Vagina (tissue), 2 donors: ENCODE measurements at places on chromosomes 13 and 19. TPM values are rescaled to one million over a fixed set of nuclear protein-coding genes. Genes with fewer than 3 reads are reported as not detected.

GRCh38 chr19:16088351-16089009, 12.2 kb downstream of the TPM4 start:
- no peak for DNase-seq

CALR3 gene
- not detected for total RNA-seq

GRCh38 chr13:43008596-43008995, 14.8 kb upstream of the DNAJC15 start:
- no peak for DNase-seq

CRTC1 gene
- total RNA-seq = 7.4 TPM

OR4F17 gene
- not detected for total RNA-seq

DNA sequence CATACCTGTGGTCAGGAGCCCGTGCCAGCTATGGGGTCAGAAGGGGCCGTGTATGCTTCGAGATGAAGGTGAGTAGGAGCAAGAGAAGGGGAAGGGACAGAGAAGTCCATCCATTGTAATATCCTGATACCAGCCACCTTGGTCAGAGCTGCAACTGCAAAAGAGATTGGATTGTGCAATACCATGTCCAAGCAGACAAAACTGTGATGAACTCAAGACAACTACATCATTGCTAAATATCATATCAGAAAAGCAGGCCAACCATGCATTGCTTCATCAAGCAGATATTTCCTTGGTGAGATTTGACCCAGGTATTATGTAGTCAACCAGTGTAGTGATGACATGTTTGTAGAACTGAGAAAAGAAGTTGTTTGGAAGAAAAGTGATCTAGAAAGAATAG, 12.1 kb downstream of the HNRNPUL1 start:
- no peak for DNase-seq

DNA sequence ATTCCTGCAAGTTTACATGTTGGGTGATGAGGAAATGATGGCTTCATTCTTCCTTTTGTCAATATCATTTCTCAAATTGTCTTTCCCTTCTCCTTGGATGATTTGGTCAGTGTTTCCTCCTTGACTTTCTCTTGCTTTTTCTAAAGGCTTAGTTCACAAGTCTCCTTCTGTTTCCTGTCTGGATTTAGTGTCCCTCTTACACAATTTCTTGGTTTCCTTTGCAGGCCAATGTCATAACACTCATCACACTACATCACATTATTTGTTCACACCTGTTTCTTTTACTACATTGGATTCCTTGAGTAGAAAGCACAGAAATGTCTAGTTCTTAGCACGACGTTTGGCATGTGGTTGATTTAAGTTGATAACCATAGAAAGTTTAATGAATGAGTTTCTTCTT, 490.7 kb downstream of the TDRD3 start:
- no peak for DNase-seq

SELENOV gene
- not detected for total RNA-seq

- DNase-seq = no peak
Observed at GRCh38 chr13:99514801-99515200, 13.5 kb downstream of the TM9SF2 start.

DNA sequence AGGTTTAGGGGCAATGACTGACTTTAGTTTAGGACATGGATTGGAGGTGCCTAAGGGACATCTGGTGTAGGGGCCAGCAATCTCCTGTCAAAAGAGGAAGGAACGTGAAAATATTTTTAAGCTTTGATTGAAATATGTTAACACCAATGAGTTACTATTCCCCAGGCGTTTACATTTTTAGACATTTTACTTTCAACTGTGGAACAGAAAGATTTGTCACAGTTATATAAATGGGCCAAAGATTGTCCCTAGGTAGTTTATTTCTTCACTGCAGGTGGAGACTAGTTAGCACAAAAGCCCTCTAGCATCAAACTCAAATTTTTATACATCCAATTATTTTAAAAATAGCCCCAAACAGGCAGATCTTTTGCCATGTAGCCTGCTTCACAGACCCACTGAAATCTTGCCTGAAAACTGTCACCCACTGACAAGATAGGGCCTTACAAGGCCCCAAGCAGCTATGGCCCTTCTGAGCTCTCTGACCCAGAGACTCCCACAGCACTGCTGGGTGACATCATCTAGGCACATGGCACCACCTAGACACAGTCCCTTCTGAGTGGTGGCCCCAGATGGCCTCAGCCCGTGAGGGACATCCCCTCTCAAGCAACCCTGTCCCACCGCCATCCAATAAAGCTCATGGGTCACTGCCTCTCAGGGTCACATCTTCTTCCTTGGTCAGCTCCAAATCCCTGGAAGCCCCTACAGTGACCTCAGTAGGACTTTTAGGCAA, 64.8 kb upstream of the DOCK9 start:
- peak; percentile 34 for DNase-seq

DNA sequence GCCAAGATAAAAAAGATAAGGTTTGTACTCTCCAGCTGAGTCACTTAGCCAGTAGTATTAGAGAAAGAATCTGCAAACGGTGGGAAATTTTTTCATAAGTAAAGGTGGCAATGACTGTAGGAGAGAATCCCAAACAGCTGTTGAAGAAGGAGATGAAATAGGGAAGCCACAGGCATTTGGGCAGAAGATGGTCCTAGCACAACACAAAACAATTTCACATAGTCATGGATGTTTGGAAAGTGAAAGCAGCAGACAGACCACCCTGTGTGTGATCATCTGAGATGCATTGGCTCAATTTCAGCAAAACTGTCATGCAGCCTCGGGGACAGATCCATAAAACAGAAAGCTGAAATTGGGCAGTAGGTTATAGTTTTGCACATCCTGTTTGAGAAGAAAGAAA, 2832.4 kb downstream of the PCDH9 start:
- no peak for DNase-seq

DNA sequence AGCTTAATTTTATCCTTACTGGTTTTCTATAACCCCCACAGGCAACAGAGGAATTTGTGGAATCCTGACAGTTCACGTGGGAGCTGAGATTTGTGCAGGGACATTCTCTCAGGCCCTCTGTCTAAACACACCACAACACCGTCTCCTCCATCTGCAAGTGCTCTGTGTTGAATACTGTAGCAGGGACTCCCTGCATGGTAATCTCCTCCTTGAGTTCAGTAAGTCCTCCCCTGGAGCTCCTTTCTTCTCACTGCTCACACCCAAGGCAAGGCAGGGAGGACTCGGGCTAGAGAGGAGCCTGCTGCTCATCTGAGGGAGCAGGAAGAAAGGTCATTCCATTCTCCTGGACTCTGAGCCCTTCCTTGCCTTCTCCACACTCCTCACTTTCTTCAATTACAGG, 348.2 kb downstream of the KCTD12 start:
- no peak for DNase-seq

DNA sequence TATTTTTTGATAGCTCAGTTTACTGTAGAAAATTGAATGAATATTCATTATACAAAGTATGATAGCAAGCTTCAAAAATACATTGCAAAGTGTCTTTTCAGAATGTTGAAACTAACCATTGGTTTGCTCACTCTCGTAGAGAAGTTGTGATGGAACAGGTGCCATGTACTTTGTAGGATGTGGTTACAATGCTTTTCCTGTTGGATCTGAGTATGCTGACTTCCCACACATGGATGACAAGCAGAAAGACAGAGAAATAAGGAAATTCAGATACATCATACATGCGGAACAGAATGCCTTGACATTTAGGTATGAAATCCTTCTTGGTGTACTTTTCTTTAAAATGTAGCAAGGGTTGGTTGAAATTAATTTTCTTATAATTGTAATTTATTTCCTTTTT, 30.5 kb downstream of the CDADC1 start:
- no peak for DNase-seq

GRCh38 chr19:1511318-1512317, 1.2 kb downstream of the ADAMTSL5 start:
- DNase-seq = no peak

SHISA7 gene
- 0.25 TPM for total RNA-seq

- DNase-seq = peak; percentile 37
Observed at GRCh38 chr13:99371956-99372355, 64.8 kb upstream of the GPR183 start.

IRF2BP1 gene
- total RNA-seq = 32.2 TPM

GRCh38 chr13:94658926-94659597, 53.3 kb downstream of the SOX21 start:
- DNase-seq = no peak

DNA sequence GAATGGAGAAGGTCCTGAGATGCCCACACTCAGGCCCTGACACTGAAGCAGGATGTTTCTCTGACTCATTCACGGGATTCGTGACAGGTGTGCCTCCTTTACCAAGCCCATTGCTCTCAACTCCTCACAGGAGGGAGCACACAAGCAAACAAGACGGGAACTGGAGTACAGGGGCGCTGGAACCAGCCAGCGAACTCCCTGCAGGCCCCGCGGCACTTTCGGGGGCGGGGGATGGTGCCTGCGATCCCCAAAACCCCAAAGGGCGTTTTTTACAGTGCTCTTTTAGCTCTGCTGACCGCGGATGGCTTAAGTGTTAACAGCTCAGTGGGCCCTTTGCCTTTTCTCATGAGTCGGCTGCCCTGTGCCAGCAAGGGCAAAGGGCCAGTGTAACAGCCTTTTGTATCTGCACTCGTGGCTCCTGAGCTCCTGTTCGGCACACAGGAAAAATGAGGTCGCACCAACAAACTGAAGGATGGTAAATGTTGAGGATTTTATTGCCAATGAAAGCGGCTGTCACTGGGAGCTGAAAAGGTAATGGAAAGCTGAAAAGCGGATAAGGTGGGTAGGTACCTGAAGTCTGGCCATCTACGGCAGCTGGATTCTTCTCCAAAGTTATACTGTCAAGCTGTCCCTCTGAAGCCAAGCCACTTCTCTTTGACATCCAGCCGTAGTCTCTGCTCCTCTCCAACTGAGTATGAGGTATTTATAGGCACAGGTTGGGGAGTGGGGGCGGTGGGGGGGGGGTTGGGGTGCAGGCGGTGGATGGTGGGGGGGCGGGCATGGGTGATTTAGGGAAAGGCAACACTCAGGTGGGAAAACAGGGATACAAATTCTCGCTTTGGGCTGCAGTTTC, 65.0 kb upstream of the TRPC4 start:
- no peak for DNase-seq

LSR gene
- 32.9 TPM for total RNA-seq

LTBP4 gene
- 983 TPM for total RNA-seq

DNA sequence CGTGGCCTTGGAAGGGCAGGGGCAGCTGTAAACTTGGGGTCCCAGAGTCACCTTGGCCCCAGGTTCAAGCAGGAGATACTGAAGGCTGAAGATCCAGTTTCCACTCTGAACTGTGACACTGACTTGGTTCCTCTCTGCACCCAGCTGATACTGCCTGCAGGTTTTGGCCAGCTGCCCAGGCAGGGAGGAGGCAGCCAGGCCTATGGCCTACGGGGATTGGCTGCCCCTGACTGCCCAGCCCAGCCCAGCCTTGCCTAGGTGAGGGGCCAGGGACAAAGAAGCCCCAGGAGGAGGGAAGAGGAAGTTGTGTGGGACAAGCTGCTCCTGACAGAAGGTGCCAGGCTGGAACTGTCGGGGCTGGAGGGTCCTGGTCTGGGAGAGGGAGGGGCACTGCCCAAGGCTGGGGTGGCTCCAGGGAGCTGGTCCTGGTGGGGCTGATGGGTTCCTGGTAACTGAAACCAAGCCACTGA, 51.7 kb upstream of the CYP4F8 start:
- DNase-seq = no peak

CLEC17A gene
- not detected for total RNA-seq

PNMA8C gene
- 0.25 TPM for total RNA-seq

- DNase-seq = no peak
Observed at GRCh38 chr13:75440100-75440499, 41.9 kb downstream of the TBC1D4 start.

DNA sequence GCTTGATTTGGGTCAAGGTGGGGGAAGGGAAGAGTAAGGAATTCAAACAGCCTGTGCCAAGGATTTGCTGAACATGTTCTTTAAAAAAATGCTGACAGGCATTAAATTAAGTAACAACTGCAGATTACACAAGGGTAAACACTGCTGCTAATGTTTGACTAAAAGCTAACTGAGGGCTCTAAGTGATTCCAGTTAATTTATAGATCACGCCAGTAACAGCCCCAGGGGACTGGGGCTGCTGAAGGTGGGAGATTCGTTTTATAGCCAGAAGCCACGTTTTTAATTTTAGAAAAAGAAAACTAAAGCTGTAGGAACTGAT, 321.7 kb downstream of the DLEU7 start:
- DNase-seq = no peak

GRCh38 chr19:1487576-1488281, 2.4 kb downstream of the PCSK4 start:
- no peak for DNase-seq

DNA sequence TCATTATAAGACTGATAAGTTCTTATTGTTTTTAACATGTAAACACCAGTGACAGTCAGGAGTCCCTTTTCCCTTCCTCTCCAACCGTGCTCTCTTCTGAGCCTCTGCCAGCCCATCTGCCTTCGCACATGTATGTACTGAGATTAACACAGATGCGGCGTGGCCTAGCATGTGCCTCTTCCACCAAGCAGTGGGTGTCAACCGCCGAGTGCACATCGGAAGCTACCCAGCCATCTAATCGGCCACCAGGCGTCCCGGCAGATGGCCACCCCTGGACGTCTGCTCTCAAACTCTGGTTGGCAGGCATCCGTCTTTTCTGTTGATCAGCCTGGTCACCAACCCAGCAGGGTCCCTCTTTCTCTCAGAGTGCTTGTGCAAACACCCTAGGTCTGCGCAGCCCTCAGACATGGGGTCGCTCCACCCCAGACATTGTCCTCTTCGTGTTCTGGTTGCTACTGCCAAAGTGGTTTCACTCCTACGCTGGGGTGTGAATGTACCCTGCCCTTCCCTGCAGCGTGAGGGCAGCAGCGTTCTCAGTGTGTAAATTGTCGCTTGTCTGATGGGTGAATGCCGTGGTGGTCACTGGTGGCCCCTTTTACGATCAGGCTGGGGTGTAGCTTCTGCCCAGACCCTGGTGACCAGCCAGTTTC, 57.7 kb upstream of the LDLR start:
- no peak for DNase-seq

- no peak for DNase-seq
Observed at GRCh38 chr19:10580979-10581631, 6.0 kb downstream of the AP1M2 start.

PLIN3 gene
- total RNA-seq = 93.8 TPM

DNA sequence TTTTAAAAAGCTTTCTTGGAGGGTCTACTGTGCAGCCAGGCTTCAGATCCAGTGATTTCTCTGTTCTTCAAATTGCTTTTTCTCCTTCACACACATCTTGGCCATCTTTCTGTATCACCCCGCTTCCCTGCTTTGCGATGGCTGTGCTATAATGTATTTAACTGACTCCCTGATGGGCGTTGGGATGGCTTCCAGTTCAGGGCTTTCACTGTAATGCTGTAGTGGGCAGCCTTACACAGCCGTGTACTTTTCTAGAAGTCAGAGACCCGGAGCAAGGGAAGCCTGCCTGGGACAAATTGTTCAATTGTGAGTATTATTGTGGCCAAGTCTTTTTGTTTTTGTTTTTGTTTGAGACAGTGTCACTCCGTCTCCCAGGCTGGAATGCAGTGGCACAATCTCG, 19.4 kb upstream of the PAK4 start:
- no peak for DNase-seq

DNA sequence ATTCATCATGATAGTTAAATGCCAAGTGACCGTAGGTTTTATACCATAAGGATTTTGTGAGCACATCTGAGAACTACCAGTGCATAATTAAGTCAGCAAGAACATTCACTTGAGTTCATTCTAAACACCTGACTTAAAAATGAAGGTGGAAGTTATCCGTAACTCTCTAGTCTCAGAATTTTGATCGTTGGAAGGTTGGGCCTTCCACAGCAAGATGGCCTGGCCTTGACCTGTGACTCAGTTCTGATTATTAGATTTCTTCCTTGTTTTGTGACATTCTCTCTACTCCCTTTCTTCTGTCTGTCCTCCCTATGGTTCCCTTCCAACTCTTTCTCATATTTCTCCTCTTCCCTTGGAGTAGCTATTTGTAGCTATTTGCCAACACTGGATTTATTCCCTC, 20.0 kb upstream of the WDFY2 start:
- no peak for DNase-seq

CLC gene
- total RNA-seq = not detected

B3GLCT gene
- total RNA-seq = 8.1 TPM
